ENCODE measurements at places on chromosomes 2 and 18. TPM values are rescaled to one million over a fixed set of nuclear protein-coding genes. Genes with fewer than 3 reads are reported as not detected.

The ATP6V1B1 gene
- polyA plus RNA-seq: 108 TPM

DNA sequence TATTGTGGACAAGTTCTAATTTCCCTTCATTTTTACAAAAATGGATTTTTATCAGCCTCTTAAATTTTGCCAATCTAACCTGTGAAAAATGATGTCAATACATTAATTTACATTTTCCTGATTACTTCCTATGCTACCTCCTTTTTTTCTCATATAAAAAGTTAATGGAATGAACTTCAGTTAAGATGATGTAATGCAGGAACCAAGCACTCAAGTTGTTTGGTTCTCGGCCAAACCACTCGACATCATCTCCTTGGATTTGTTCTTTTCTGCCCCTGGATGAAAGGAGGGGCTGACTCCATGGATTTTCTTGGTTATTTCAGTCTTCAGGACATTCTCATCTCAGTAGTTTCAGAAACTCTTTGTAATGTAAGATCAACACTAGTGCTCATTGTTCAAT lies 253.1 kb upstream of the NXPH2 start:
- no peak for DNase-seq

DNA sequence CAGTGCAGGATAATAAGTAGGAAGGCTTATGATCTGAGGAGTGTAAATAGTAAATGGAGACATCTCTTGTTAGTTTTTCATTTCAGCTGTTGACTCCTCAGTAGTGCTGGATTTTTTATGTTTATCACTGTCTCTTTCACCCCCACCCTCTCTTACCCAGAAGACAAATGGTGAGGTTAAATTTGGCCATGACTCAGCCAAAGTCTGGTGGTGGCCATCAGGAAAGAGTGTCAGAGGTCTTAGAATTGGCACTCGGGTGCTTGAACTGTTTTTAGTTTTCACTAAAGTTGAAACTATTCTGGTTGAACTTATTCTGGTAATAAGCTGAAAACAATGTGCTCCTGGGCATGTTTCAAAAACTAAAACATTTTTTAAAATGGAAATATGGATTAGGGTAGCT lies 123.3 kb downstream of the FHOD3 start:
- DNase-seq: no peak

The CD302 gene
- polyA plus RNA-seq: 10.5 TPM

The CFAP65 gene
- 1.1 TPM for polyA plus RNA-seq

The RAB6C gene
- 0.48 TPM for polyA plus RNA-seq

- no peak for DNase-seq
Observed at GRCh38 chr2:189095101-189095500, 84.5 kb downstream of the COL5A2 start.

- no peak for DNase-seq
Observed at GRCh38 chr2:153394686-153395085, 83.9 kb downstream of the RPRM start.

The BOLL gene
- not detected for polyA plus RNA-seq

The CNGA3 gene
- not detected for polyA plus RNA-seq

DNA sequence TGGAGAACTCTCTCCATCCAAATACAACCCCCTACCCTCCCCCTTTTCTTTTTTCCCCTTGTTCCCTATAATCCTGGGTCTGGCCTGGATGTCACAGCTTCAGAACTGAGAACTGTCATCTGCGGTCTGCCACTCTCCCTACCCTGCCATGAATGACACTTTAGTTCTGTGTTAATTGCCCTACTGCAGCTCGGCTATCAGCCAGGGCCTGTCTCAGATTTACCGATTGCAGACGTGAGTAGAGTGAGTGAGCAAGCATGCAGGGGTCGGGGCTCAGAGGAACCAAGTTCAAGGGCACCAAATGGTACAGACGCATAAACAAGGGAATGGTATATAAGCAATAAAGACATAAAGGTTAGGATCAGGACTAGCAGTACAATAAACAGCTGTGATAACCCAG lies 967.8 kb downstream of the BCL11A start:
- DNase-seq: no peak

DNA sequence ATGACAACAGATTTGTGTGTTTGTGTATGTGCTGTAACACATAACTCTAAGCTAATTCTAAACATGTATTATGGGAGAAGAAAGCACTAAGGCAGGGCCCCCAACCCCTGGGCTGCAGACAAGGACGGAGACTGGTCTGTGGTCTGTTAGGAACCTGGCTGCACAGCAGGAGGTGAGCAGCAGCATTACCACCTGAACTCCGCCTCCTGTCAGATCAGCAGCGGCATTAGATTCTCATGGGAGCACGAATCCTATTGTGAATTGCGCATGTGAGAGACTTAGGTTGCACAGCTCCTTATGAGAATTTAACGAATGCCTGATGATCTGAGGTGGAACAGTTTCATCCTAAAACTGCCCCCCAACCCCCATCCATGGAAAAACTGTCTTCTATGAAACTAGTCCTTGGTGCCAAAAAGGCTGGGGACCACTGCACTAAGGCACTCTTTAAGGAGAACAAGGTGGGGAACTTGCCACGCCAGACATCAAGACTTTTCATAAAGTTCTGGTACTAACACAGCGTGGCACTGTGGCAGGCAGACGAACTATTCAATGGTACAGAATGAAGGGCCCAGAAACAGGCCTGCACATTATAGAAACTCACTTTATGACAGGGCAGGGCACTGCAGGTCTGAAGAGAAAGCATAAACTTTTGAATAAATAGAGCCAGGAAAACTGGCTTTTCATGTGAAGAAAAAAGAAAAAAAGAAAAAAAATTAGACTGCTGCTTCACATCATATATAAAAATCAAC lies 14.0 kb downstream of the REEP1 start:
- DNase-seq: no peak

DNA sequence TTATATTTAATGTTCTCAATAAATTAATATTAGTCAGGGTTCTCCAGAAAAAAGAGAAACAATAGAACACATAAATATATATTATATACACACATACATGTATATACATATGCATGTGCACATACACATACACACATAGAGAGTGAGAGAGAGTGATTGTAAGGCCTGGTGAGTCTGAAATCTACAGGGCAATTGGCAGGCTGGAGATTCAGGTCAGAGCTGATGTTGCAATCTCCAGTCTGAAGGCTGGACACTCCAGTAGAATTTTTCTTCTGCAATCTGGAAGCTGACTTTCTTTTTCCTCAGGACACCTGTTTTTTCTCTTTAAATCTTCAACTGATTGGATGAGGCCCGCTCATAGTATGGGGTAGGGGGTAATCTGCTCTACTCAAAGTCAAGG lies 3.2 kb downstream of the TMEM182 start:
- DNase-seq: no peak

DNA sequence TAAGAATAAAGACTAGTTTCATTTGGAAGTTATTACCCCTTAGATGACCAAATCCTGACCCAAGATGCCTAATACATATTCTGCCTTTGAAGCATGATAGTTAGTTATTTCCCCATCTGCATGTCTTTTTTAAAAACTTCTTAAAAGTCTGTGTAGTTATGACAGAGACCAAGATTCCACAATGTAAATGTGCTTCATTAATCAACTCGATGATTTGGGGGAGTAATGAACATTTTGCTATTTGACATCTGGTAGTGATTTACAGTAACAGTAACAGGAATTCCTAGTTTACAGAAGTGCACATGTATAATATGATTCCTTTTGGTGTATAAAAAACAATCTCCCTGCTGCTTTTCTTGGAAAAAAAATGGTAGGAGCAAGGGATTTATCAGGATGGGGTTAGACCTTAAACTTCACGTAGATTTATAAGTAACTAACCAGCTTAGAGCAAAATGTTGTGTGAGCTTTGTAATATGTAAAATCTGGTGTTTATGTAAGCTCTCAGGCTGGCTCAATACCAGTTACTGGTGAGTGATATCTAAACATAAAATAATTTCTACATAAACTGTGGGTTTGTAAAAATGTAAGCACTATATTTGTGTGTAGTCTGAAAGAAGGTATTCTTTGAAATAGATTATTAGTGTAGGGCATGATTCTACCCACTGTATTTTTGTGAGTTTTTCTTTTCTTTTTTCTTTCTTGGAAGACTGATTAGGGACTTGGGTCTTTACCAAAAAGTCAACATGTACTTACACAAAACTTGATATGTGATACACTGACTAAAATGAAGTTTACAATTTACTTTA lies 641.6 kb downstream of the EPHA4 start:
- peak; percentile 42 for DNase-seq

DNA sequence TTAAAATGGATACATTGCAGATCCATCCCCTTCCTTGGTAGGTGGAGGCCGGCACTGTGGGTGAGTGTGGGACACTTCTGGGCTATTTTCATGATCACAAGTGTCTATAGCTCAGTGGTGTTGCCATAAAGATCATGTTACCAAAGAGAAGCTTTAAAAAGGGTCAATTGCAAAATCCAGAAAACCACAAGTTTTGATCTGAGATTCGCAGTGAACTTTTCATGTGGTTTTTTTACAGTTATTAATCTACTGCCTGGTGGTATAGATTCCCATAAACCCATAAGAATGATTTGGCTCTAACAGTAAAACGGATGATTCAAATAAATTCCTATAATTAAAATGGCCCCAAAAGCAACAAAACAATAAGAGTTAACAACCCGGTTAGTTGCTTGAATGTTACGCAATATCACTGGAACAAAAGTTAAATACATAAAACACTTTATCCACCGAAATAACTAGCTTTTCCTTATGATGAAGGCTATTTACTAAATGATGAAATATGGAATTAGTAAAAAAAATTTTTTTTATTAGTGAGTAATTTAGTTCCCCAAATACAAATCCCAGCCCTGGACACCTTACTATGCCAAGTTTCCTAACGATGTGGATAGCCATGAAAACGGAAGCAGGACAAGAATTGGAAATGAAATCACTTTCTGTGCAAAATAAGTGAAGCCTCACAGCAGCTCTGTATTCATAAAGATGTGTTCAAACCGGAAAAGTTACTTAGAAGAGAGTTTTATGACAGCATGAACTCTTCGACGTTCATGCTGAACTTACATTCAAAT lies 95.6 kb upstream of the THOC1 start:
- no peak for DNase-seq

DNA sequence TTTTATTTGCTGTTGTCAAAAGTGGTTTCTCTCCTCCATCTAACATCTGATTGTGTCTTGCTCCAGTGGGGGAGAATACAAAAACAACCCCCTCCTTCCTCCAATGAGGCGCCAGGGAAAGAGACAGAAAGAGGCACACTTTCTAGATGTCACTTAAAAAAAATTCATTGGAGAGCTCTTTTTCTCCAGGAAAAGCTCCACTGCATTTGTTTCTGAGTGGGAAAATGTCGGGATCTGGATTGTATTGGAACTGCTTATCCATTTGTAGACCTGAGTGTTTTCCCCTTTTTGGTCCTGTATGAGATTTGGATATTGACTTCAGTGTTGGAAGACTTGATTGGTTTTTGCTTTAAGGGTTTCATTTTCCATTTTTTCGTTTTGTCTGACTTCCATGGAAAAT lies 995 bp downstream of the MBD5 start:
- no peak for DNase-seq

The TMEM247 gene
- polyA plus RNA-seq: not detected

DNA sequence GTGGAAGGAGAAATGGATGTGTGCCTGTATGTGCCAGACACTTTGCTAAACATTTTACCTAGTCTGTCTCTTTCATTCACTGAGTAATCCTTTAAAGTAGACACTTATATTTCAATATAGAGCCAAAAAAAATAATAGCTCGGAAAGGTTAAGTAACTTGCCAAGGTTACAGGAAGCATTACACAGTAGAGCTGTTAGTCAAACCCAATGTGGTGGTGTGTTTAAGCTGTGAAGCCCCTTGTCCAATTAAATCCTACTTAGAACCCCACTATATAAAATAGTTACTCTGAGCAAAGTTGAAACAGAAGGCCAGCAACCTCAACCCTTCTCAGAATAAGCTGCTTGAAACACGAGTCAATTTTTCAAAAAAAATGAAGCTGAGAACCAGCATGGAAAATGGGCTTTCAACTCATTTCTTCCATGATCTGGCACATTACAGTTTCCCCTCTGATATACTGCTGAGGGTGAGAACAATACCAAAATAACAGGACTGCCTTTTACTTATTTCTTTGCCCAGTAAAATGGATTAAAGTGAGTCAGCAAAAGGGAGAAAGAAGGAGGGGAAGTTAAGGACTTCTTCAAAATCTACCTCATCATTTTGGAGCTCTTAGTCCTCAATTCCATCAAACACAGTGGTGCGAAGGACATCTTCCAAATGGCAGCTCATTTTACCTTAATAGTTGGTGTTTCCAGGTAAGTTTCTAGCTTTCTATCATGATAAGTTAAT lies 7.9 kb downstream of the RDH14 start:
- DNase-seq: no peak

- no peak for DNase-seq
Observed at GRCh38 chr2:55010149-55010591, 40.1 kb downstream of the RTN4 start.
